ENCODE measurements at places on chromosomes 4 and X. TPM values are rescaled to one million over a fixed set of nuclear protein-coding genes. Genes with fewer than 3 reads are reported as not detected.

The CCKAR gene
- not detected for total RNA-seq

The AVPR2 gene
- 13.9 TPM for total RNA-seq

The USP17L12 gene
- not detected for total RNA-seq

The GPC4 gene
- total RNA-seq, result 9.8 TPM

The C4orf36 gene
- 0.88 TPM for total RNA-seq

The CENPVL2 gene
- not detected for total RNA-seq

The UBE2A gene
- 26.8 TPM for total RNA-seq

The IGFBP7 gene
- 297 TPM for total RNA-seq

The CTAG2 gene
- total RNA-seq, result not detected

The SPANXN2 gene
- total RNA-seq, result not detected

The DCAF4L1 gene
- total RNA-seq, result 0.49 TPM

The CSAG2 gene
- total RNA-seq, result not detected

The CAPN6 gene
- not detected for total RNA-seq

The YIPF7 gene
- not detected for total RNA-seq

The SPACA5 gene
- not detected for total RNA-seq

The TSC22D3 gene
- 473 TPM for total RNA-seq

The MFAP3L gene
- total RNA-seq, result 3.6 TPM

The MID2 gene
- total RNA-seq, result 37.7 TPM

The HHIP gene
- total RNA-seq, result 0.44 TPM

The FAM236D gene
- not detected for total RNA-seq

The ENOPH1 gene
- 19.8 TPM for total RNA-seq

The MTNR1A gene
- not detected for total RNA-seq

The PRR32 gene
- total RNA-seq, result not detected

The TIMM17B gene
- 20.0 TPM for total RNA-seq

The CT45A3 gene
- not detected for total RNA-seq

The ETDA gene
- total RNA-seq, result not detected

The SSX4B gene
- total RNA-seq, result not detected

The NSG1 gene
- total RNA-seq, result 0.17 TPM

The FAM236B gene
- not detected for total RNA-seq

The PPEF1 gene
- not detected for total RNA-seq

The PABPC1L2A gene
- total RNA-seq, result not detected

The TSPAN6 gene
- total RNA-seq, result 56.7 TPM

The FGA gene
- total RNA-seq, result not detected

All from subcutaneous adipose tissue (tissue), 4 donors.